ENCODE measurements at places on chromosomes 1 and 21.

GRCh38 chr1:17056551-17056950, 2.7 kb upstream of the SDHB start:
- DNase-seq = no peak

DNA sequence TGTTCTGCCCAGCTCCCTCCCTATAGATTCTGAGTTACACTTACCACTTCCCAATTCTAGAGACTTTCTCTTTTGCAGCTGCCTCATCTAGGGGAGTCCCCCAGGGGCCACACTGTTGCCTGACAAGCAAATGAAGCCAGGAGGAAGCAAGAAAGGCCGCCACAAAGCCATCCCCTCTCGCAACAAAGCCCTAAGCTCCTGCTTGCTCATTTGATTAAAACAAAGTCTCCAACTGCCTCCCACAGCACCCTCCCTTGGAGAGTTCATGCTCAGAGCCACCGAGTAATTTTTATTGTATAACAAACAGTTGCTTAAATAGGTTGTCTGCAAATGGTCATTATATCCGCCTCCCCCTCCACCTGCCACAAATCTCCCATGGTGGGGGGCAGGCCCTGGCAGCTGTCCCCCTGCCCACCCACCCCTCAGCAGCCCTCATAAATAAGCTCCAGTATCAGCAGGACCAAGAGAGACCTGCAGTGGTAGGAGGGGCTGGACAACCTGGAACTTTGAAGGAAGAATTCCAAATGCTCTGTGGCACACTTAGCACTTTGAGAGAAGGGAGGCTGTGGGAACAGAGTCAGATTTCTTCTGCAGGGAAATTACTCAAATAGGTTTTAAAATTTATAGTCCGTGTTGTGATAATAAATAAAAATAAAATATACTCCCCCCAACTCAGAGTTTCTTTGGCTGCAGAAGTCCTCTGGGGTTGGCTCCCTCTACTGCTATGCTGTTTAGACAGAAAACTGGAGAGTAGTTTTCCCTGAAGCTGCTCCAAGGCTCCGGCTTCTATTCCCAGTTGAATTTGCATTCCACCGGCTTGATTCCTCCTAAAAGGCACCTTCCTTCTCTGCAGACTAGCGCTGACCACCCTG, 237.5 kb downstream of the TTLL7 start:
- DNase-seq = no peak

DNA sequence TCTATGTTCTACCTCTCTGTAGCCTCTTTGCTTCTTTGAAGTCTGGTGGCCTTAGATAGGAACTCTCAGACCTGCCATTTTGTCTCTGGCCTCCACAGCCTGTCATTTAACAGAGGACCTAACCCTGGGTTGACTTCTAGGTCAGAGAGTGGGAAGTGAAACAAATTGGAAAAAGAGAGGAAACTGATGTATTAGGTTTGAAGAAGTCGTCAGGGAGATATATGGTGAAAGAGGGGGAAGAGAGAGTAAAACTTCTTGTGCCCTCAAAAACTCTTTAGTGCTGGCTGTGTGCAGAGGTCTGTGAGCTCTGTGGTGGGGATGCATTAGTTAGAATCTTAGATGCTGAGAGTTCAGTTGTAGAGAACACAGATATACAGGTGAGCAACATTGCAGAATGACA, 30.2 kb upstream of the CD1D start:
- no peak for DNase-seq

DNA sequence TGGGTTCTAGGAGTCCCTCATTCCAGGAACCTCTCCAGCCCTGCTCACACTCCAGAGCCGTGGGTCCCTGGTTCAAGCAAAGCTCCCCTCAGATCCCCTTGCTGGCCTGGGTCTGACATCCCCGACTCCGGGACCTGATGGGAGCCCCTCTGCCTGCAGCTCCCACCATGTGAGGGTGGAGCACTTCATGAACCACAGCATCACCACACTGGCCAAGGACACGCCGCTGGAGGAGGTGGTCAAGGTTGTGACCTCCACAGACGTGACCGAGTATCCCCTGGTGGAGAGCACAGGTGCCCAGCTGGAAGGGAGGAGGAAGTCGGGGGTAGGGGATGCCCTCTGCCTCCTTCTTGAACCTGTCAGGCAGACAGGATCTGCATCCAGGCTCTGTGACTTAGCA, 9.7 kb downstream of the CLCNKA start:
- DNase-seq = no peak

GRCh38 chr21:33101300-33101911, 31.5 kb downstream of the OLIG1 start:
- no peak for DNase-seq

- DNase-seq = peak; percentile 67
Measured at GRCh38 chr1:21436488-21437340, 3.2 kb upstream of the NBPF3 start.

DNA sequence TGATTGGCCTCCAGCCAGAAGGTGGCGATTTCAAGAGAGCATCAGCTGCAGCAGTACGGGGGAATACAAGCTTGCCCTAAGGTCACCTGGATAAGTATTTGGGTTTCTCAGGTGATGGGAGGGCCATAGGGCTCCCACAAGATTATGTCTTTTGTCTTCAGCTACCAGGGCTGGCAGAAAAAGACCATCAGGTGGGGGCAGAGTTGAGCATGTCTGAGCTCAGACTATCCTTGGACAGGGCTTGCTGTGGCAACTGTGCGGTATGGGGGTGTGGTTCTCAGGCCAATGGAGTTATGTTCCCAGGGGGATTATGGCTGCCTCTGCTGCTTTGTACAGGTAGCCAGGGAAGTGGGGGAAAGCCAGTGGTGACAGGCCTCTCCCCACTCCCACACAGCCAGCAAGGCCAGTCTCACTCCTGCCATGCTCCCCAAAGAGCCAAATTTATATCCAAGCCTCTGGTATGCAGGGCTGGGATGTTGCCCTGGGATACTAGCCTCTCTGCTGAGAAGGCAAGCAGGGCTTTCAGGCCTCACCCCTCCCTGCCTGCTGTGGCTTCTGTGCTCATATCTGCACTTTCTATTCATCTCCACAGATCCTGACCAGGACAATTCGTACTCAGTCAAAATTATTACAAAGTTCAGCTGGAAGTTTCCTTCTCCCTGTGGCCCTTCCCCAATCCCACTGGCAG, 26.6 kb upstream of the CD84 start:
- no peak for DNase-seq

DNA sequence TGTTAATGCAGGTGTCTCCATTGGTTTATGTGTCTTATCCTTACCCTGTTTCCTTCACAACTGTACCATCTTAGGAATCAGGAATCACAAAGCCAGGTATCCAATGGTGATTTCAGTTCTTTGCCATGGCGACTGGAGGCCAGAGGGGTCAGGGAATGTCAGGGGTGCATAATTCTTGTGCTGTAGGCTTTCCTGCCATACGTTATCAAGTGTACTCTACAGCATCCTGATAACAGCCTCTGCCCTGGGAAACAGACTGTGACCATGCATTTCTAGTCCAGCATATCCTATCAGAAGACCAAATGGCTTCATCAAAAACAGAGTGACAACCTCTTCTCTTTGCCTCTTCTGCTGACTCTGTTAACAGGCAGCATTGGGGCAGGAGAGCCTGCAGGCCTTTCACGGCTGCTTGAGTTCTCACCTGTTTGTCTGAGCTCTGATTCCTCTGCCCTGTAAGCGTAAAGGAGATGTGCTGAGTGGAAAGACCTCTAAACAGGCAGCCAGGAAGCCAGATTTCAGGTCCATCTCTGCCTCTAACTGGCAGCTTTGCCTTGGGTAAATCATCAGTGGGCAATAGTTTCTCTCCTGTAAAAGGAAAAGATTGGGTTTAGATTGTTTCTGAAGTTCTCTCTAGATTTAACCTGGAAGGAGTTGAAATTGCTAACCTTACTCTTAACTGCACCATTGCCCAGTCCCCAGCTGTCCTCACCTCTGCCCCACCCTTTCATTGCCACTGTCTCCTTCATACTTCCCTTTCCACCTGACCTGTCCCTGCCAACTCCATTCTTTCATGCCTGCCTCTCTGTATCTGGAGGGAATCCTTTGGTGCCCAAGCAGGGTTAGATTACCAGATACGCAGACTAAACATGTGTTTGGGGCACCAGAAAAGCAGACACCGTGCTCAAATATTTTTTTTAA, 80.2 kb downstream of the LRRC8D start:
- no peak for DNase-seq

DNA sequence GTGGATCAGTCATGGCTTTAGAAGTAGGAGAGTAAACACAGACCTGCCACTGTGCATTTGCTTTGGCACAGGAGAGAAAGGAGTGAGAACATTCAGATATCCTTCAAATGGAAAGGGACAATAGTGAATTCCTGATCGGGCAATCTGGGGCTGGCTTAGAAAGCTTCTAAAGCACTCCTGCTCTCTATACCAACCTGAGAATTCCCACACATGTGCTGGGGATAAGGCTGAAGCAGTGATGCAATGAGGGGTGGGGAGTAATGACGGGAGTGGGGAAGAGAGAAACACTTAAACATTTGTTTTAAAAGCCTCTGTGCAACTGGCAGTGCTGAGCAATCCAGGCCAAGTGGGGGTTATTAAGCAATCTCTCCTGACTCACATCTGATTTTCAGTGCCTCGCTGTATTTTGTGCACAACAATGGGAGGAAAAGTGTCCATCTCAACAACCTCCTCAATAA, 108.8 kb downstream of the KIAA0319L start:
- DNase-seq = no peak

DNA sequence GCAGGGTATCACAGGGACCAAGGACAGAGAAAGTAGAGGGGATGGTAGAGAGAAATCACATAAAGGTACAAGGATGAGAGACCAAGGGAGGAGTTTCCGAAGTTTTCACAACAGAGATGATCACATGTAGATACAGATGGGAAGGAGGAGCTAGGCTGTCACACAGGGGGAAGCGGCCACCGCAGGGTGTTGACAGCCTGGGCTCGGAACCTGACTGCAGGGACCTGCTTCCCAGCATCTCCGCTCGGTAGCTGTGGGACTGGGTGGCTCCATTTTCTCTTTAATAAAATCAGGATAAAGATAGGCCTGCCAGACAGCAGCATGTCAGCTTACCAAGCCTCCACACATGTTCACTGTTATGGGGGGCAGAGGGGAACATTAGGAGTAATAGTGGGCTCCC, 32.3 kb downstream of the CDCA8 start:
- DNase-seq = no peak

DNA sequence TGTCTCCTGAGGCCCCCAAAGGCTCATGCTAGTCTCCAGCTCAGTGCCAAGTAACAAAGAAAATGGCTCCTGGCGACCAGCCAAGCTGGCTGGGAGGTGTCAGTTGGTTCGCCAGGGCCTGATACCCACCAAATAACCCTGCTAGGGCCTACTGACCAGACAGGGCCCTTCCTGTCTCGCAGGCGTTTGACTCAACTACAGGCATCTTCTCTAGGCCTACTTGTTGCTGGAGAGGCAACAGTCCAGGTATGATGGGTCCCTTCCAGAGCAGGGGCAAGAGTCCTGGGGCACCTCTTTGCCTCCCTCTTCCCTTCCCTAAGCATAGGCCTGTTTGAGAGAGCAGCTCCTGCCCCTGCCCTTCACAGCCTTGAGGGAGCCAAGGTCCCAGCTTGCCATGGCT, 147.9 kb upstream of the VANGL1 start:
- DNase-seq = peak; percentile 82

DNA sequence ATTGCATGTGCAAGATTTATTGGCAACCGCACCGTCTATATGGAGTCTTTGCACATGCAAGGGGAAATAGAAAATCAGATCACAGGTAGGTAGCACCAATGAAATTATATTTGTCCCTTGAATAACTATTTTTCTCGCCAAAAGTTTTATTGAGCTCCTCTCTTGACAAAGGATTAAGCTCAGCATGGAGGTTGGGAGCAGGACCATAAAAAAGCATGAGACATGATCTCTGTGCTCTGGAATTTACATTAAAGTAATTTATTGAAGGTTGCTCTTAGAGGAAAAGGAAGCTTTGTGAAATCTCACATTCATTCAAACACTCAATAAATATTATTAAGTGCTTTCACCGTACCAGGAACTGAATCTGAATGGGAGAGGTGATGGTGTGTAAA, 66.0 kb upstream of the UBE2U start:
- DNase-seq = no peak

GRCh38 chr1:248804771-248805681, 20.7 kb downstream of the SH3BP5L start:
- DNase-seq = no peak

- DNase-seq = peak; percentile 81
Measured at GRCh38 chr1:180908074-180908765, 4.5 kb upstream of the KIAA1614 start.

DNA sequence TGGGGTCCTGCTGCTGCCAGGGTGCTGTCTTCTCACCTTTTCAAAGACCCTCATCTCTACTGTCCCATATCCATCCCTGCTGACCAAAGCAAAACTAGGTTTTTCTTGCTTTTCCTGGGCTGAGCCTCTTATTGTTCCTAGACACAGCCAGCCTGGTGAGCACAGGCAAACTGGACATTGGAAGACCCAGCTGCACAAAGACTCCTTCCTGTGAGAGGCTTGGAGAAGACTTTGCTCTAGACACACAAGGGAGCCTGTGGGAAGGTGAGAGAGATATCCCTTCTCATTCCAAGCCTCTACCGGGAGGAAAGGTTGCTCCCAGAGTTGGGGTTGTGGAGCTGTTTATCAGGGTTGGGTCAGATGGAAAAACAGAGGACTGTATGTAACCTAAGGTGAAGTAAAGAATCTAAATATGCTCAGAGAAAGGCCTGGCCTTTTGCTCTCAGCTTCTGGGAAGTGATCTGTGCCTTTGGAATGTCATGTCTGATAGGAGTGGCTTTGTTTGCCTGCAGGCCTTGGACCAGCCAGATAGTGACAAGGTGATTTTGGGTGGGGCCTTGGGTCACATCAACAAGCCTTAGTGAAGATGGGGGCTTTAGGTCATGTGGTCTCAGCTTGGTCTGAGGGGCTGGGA, 87.6 kb upstream of the RUNX1 start:
- no peak for DNase-seq

DNA sequence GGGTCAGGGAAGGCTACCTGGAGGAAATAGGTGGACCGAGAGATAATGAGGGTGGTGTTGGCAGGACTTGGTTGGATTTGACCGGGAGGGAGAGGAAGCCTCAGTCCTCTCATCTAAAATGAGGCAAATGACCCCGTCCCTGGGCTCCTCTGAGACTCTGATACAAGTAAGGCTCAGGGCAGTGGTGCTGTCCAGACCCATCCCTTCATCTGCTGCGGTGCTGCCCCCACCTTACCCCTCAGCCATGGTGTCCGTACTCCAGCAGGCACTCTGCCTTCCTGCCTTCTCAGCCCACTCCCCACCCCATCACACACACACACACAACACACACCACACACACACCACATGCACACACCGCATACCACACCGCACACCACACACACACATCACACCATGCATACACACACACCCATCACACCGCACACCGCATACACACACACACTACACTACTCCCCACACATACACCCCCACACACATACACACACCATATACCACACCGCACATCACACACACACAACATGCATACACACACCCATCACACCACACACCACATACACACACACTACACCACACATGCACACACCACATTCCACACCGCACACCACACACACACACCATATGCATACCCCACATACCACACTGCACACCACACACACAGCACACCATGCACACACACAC, 29.4 kb upstream of the SLC26A9 start:
- no peak for DNase-seq

Measured in osteocyte (in vitro differentiated cells).